Cardiac septum (tissue), 1 donor: ENCODE measurements at places on chromosomes 1 and 21. TPM values are rescaled to one million over a fixed set of nuclear protein-coding genes. Genes with fewer than 3 reads are reported as not detected.

Gene INAVA
- total RNA-seq, result 0.27 TPM

Gene RGS13
- 0.27 TPM for total RNA-seq

Gene INSRR
- total RNA-seq, result 0.24 TPM

Gene RO60
- 61.6 TPM for total RNA-seq

Gene BCL2L15
- total RNA-seq, result not detected

Gene LORICRIN
- total RNA-seq, result not detected

Gene TDRD5
- total RNA-seq, result not detected

Gene AUNIP
- not detected for total RNA-seq

Gene CERS2
- 76.0 TPM for total RNA-seq

Gene RHOU
- 3.8 TPM for total RNA-seq
